ENCODE measurements at places on chromosomes 4 and X. TPM values are rescaled to one million over a fixed set of nuclear protein-coding genes. Genes with fewer than 3 reads are reported as not detected.

Gene UGDH
- total RNA-seq, result 76.2 TPM

Gene HOPX
- 3.1 TPM for total RNA-seq

Gene SPANXN4
- total RNA-seq, result not detected

Gene EDA
- total RNA-seq, result 9.2 TPM

Gene RFC1
- total RNA-seq, result 53.7 TPM

Gene TMEM271
- total RNA-seq, result not detected

Gene ZNF718
- total RNA-seq, result 10.8 TPM

Gene DMRTC1B
- total RNA-seq, result 6.1 TPM

Gene GABRG1
- total RNA-seq, result 0.18 TPM

Gene NWD2
- 0.02 TPM for total RNA-seq

Gene FOXP3
- total RNA-seq, result 0.27 TPM

Gene C4orf54
- total RNA-seq, result 0.04 TPM

Gene RBMXL3
- total RNA-seq, result not detected

Gene HSFX4
- not detected for total RNA-seq

Gene ANKRD50
- total RNA-seq, result 73.1 TPM

Gene HGFAC
- 2.5 TPM for total RNA-seq

Gene L1CAM
- total RNA-seq, result 2.1 TPM

Gene PIN4
- total RNA-seq, result 17.3 TPM

Gene FGF5
- 0.07 TPM for total RNA-seq

Gene PRDM8
- 2.4 TPM for total RNA-seq

Gene SMIM10
- 4.0 TPM for total RNA-seq

Gene PCDH7
- total RNA-seq, result 74.3 TPM

Gene PCDH18
- 112 TPM for total RNA-seq

Gene GYG2
- total RNA-seq, result 62.8 TPM

Gene PDLIM3
- 9.2 TPM for total RNA-seq

Gene KLB
- total RNA-seq, result not detected

Gene EVC
- total RNA-seq, result 49.4 TPM

Gene SLC16A2
- total RNA-seq, result 15.0 TPM

Gene TEX13A
- total RNA-seq, result not detected

Gene WDR13
- total RNA-seq, result 85.8 TPM

Gene GIMD1
- not detected for total RNA-seq

Gene LRBA
- 61.8 TPM for total RNA-seq

Gene CXCL6
- 0.20 TPM for total RNA-seq

Gene ATP2B3
- 0.83 TPM for total RNA-seq

Gene FAM236A
- total RNA-seq, result not detected

Gene MAGED4
- total RNA-seq, result 80.2 TPM

Gene ADAMTS3
- total RNA-seq, result 10.7 TPM

Gene XPNPEP2
- total RNA-seq, result 3.5 TPM

Gene SYTL4
- 1.2 TPM for total RNA-seq

Gene MBNL3
- total RNA-seq, result 29.8 TPM

Gene GAB3
- total RNA-seq, result 0.29 TPM

Gene PNMA6A
- 5.2 TPM for total RNA-seq

Gene ADAD1
- not detected for total RNA-seq

Gene FGFR3
- 37.6 TPM for total RNA-seq

Gene SOX3
- not detected for total RNA-seq

Gene ANOS1
- 5.1 TPM for total RNA-seq

Gene ESX1
- not detected for total RNA-seq

Gene ENPP6
- 0.38 TPM for total RNA-seq

Gene NRK
- total RNA-seq, result 48.2 TPM

Gene IL3RA
- total RNA-seq, result 0.16 TPM

Gene RHOXF1
- total RNA-seq, result 0.52 TPM
